Activated CD4-positive, alpha-beta T cell treated with anti-CD3 and anti-CD28 coated beads, Interleukin-2, amount 50 U/mL, for 1 hour (primary cell): ENCODE measurements at places on chromosomes 13 and 19.

DNA sequence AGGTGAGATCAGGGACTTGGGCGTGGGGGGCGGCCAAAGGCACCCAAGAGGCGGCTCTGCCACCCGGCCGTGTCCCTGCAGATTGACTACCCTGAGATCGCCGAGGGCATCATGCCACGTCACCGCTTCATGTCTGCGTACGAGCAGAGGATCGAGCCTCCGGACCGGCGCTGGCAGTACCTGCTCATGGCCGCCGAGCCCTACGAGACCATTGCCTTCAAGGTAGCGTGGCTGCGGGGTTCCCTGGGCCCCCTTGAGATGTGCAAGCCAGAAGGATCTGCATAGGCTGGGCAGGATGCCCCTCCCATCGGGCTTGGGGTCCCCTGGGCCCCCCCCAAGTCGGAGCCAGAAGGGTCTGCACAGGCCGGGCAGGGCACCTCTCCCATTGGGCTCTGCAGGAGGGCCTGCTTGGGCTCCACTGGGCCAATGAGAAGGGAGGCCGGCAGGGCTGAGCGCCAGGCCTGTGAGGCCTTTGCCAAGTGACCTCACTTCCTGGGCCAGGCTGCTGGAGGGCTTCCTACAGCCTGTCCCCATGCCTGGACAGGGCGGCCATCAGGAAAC, 2.2 kb upstream of the AMH start:
- no peak for DNase-seq

- DNase-seq: no peak
Observed at GRCh38 chr13:21075379-21076249, 14.2 kb upstream of the LATS2 start.

- no peak for DNase-seq
Observed at GRCh38 chr13:78054157-78054556, 135.5 kb upstream of the EDNRB start.

DNA sequence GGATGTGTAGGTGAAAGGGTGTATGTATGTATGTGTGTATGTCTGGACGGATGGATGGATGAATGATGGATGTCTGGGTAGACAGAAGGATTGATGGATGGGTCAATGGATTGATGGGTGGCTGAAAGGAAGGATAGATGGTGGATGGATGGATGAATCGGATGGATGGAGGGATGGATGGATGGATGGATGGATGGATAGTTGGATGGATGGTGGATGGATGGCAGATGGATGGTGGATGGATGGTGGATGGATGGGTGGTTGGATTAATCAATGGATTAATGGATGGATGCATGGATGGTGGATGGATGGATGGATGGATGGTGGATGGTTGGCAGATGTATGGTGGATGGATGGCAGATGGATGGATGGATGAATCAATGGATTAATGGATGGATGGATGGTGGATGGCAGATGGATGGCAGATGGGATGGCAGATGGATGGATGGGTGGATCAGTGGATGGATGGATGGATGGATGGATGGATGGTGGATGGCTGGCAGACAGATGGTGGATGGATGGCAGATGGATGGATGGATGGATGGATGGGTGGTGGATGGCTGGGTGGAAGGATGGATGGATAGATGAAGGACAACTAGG, 16.5 kb upstream of the PPP5C start:
- DNase-seq: no peak

- no peak for DNase-seq
Observed at GRCh38 chr13:24038841-24039330, 121.6 kb upstream of the SPATA13 start.

DNA sequence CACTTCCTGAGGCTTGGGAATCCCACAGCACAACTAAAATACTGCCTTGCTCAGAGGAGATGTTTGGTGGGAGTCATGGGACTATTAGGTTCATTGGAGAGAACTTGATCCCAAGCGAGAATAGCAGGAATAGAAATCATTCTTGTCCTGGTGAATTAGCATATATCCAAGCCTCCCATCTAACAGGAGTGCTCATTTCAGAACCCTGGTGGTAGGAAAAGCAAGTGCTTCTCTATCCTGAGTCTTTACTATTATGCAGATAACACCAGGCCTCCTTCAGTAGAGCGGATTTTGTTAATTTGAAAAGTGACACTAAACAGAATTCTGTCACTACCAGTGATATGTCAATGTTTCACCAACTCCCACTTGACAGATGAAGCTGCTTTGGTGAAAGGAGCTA, 199.5 kb downstream of the ATP8A2 start:
- no peak for DNase-seq

- peak; percentile 63 for DNase-seq
Observed at GRCh38 chr13:114124921-114125320, 7.5 kb downstream of the RASA3 start.

GRCh38 chr19:28465371-28466086, 747.4 kb downstream of the UQCRFS1 start:
- no peak for DNase-seq

- DNase-seq: no peak
Observed at GRCh38 chr13:34467450-34468083, 474.5 kb upstream of the NBEA start.

GRCh38 chr13:31807090-31807541, 67.8 kb downstream of the RXFP2 start:
- DNase-seq: peak; percentile 8

DNA sequence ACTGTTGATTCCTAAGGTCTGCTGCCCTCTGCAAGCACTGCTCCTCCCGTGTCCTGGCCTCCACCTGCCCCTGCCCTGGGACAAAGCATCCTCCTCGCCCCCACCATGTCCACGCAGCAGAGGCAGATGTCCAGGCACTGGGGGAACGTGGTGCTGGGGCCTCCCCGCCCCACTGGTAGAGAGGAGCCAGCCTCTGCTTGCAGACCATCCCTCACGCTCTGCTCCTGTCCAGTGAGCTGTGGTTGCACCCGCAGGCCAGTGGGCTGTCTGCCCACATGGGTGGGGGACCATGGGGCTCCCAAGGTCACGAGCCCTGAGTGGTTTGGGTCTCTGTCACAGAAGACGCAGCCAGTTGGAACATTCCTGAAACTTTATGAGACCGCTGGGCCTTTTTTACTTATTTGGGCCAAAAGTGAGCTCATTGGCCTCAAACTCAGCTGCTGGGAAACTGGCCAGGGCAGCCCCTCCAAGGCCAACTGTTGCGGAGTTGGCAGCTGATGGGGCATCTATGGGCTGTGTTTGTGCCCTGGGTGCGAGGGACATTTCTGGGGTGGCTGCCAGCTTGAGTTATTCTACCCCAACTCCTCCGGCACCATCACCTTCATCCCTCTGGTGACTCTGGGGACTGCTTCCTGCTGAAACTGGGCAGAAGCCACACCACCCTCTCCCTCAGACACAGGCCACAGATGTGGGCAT, 64.8 kb upstream of the F7 start:
- DNase-seq: no peak
